Activated CD8-positive, alpha-beta T cell treated with anti-CD3 and anti-CD28 coated beads for 36 hours (primary cell): ENCODE measurements at places on chromosomes 4 and X. TPM values are rescaled to one million over a fixed set of nuclear protein-coding genes. Genes with fewer than 3 reads are reported as not detected.
A peak's percentile ranks its signal among the peaks of the same experiment; 100 is the strongest.

The MAOA gene
- total RNA-seq, result 0.60 TPM

DNA sequence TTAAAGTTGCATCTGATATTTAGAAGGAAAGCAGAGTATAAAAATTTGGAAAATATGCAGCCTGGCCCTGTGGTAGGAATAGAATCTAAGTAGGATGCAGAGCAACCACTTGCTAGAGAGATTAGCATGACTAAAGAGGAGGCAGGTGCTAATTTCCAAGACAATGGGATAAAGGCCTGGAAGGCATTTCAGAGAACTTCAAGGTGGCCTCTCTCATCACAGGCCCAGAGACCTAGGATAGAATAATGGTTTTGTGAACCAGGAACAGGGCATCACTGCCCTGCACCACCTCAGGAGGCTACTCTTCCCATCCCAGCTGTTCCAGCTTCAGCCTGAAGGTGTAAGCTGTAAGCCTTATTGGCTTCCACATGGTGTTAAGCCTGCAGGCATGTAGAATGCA, 621.7 kb upstream of the HS3ST1 start:
- DNase-seq, result no peak

DNA sequence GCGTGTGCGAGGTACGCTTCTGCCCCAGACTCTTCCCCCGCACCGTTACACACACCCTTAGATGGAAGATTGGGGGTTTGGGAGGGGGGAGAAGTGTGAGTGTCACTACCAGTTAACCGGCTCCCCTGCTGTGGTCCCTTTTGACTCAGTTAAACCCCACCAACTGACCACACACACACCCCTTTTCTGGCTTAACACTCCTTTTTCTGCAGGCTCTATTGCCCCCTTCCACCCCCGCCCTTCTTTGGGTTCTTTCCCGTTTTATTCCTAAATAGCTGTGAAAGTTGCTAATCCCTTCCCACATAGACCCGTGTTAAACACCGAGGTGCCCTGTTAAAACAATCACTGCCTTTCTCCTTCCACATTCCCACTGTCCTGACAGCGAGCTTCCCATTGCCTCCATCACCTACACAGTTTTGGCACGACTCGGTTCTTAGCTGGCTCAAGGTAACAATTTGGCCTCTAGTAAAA, 3.7 kb upstream of the NR3C2 start:
- DNase-seq, result peak; percentile 58

DNA sequence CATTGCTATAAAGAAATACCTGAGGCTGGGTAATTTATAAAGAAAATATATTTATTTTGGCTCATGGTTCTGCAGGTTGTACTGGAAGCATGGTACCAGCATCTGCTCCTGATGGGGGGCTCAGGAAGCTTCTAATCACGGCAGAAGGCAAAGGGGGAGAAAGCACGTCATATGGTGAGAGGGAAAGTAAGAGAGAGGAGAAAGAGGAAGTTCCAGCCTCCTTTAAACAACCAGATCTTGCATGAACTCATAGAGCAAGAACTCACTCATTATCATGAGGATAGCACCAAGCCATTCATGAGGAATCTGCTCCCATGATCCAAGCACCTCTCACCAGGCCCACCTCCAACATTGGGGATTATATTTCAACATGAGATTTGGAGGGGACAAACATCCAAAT, 125.0 kb upstream of the GRPR start:
- no peak for DNase-seq

DNA sequence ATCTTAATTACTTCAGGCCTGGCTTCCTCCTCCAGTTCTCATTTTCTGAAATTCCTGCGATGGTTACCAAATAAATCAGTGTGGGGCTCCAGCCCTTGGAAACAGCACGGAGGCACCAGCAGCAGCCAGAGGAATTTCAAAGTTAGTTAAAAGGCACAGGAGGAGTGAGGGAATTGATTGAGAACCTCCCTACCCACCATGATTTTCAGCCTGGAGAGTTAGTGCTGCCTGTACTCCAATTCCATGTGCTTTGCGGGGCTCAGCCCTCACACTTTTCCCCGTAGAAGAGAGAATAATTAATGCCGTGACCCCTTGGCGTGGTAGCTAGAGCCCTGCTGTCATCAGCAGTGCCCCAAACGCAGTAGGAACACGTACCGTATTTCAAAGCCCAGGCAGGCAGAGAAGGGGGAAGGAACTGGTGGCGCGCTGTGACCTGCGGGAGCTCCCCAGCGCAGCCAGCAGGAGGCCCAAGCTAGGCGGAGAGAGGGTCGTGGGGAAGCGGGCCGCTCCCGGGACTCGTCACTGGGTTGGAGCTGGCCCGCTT, 84.0 kb upstream of the IGFBP7 start:
- DNase-seq, result no peak

GRCh38 chr4:139950568-139950967, 203.4 kb downstream of the MAML3 start:
- DNase-seq, result peak; percentile 85

DNA sequence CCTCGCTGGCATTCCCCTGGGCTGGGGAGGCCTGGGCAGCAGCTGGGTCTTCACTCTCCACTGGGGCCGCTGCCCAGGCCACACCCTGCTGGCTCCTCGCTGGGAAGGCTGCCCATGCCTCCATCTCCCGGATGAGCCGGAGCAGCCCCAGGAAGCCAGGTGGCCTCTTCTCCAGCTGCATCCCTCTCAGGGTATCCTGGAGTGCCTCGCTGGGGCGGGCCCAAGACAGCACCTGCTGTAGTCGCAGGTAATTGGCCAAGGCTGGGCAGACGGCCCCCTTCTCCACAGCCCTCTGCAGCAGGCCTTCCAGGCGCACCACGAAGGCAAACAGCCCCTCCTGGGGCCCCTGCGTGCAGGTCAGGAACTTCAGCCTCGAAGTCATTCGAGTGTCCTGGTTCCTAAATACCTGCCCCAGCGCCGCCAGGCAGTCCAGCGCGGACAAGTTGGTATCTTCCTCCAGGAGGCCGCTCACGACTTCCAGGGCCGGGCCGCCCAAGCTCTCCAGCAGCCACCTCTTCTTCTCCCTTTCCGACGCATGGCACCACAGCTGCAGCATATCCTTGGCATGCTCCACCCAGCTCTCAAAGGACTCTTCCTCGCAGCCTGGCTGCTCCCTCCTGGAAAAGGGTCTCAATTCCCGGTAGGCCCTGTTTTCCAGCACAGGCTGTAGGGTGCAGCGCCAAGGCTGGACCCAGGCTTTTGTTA, 3.7 kb downstream of the PNMA6E start:
- no peak for DNase-seq

GRCh38 chrX:100928660-100929613, at the start of gene XKRX:
XKRX (minus strand) TSS chrX:100928917; CDS start chrX:100928304, 613 bp downstream.
- peak; percentile 73 for DNase-seq

- no peak for DNase-seq
Measured at GRCh38 chr4:40150932-40151331, 45.9 kb upstream of the RHOH start.

GRCh38 chr4:43471950-43472349, 579.4 kb downstream of the GRXCR1 start:
- no peak for DNase-seq

GRCh38 chrX:124307253-124307907, 25.1 kb upstream of the TEX13D start:
- DNase-seq, result peak; percentile 16

The CT45A8 gene
- not detected for total RNA-seq

DNA sequence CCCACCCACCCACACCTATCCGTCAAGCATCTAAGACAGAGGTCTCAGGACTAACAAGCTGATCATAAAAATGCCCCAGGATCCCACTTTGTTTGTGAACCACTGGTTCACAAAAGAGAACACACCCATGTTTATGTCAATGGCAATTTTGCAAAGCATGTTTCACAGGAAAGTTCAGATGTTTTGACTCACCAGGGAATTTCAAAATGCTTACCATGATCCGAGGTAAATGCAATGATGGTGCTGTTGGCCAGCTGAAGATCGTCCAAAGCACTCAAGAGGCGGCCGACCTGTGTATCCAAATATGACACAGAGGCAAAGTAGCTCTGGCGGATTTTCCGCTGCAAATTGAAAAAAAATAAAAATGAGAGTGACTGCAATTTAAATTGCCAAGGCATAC, 15.0 kb downstream of the IDS start:
- DNase-seq, result no peak

The F9 gene
- total RNA-seq, result not detected

GRCh38 chr4:182478475-182478874, 235.3 kb downstream of the TENM3 start:
- no peak for DNase-seq

The KLKB1 gene
- total RNA-seq, result not detected

- no peak for DNase-seq
Measured at GRCh38 chr4:94507281-94507680, 55.5 kb downstream of the PDLIM5 start.

DNA sequence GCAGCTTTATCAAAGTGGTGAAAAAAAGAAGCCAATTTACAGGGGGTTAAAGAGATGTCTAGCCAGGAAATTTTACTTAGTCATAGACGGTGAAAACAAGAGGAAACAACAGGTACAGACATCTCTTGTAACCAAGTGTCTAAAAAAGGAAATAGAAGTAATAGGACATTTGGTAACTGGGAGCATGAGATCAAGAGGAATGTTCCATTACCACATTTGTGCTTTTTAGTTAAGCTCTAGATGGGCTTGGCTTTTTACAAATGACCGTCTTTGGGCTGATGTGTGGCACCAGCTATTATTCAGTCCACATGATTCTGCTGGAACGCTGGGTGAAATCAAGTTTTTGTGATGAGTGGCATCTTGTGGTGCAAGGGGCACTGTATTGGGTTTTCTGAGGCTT, 179.5 kb downstream of the SMIM20 start:
- DNase-seq, result no peak

- no peak for DNase-seq
Measured at GRCh38 chrX:125210146-125210545, 109.5 kb upstream of the TEX13C start.

DNA sequence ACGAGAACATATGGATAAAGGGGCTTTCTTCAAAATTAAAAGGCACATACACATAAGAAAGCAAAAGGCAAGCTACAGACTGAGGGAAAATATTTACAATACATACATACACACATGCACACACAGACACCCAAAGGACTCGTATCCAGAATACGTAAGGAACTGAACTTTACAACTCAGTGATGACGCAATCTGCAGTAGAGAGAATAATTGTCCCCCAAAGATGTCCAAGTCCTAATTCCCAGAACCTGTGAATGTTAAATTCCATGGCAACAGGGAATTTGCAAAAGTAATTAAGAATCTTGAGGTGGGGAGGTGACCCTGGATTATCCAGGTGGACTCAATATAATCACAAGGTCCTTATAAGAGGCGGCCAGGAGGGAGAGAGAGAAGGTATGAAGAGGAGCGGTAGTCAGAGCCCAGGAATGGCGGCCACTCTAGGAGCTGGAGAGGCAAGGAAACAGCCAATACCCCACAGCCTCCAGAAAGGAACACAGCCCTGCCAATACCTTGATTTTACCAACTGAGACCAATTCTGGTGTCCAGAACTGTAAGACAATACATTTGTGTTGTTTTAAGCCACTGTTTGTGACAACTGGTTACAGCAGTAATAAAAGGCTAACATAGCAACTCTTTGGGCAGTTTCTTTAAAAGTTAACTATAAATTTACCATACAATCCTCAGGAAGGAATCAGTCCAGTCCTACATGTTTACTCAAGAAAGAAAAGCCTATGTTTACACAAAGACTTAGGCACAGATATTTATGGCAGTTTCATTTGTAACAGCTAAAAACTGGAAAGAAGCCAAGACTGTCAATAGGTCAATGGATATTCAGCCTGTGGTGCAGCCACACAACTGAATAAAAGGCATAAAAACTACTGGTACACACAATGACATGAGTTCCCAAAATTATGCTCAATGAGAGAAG, 27.3 kb upstream of the STS start:
- no peak for DNase-seq

- DNase-seq, result no peak
Measured at GRCh38 chr4:22410645-22411247, 105.1 kb downstream of the ADGRA3 start.

The REPS2 gene
- total RNA-seq, result not detected

DNA sequence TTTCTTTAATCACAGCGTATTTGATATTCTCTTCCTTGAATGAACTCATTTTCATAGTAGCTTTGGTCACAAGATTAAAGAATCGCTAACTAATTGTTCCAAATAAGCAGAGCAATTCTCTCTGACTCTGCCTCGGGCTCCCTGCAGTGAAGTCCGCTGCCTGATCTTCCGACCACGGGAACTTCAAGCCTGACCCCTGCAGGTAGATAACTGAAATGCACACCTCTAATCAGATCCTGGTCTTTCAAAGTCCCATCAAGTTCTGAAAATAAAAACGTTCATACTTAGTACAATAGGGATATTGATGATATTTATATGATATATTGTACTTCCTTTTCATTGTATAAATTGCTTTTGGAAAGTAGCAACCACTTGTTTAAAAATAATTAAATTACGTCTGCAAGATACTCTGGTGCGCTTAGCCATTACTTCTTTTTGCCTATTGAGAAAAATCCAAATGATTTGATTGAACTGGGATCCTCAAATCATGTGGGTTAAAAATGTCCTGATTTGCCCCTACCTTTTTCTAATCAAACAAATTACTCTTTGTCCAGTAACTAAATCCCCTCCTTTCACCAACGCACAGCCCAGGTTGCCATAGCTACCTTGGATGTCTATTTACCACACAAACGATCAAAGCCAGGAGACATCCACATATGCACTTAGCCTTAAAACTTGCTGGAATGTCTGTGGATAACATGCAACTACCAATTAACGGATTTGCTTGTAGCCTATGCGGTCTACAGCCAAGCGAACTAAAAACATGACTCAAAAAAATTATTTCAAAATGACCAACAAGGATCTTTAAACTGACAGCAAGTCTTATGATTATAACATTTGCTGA, 4.2 kb downstream of the MID1 start:
- peak; percentile 13 for DNase-seq

The AFF2 gene
- 1.3 TPM for total RNA-seq
